Activated CD8-positive, alpha-beta memory T cell treated with anti-CD3 and anti-CD28 coated beads for 4 hours (primary cell): ENCODE measurements at places on chromosomes 1 and 21.

GRCh38 chr1:92374223-92374622 lies 75.4 kb downstream of the RPAP2 start:
- no peak for DNase-seq

- no peak for DNase-seq
These were observed 60.0 kb upstream of the ADAM30 start for GRCh38 chr1:119956306-119956705.

DNA sequence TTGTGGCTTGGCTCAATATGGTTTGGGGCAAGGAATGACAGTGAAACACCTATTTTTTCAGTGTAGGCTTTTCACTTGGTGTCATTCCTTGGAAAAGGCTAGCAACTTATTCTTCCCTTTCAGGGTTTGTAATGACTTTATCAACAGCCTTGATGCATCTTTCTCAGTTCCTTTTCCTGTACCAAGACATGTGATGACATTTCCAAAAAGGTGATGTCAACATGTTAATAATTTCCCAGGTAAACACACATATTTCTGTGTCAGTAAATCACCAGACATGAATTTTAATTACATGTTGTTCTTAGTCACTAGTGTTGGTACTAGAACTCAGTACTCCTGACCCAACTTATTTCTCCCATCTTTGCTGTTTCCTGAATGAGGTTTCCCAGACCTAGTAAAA lies 37.8 kb upstream of the RRP15 start:
- DNase-seq: no peak

DNA sequence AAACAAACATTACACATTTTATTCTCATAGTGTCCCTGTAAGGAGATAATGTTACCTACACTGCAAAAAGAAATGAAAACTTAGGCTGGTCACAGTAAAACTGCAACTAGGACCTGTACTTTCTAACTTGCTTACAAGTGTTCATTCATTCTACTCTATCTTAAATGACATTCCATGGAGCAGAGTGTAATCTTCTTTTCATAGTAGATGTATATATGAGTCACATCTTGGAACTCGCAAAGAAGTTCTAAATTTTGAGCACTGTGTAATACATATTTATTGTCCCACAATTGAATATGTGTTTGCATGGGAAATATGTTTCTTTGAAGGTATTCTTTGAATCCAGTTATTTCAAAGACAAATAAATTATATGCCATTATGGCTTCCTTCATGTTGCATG lies 1258.5 kb upstream of the ADGRL2 start:
- DNase-seq: no peak
